Astrocyte of the hippocampus (primary cell): ENCODE measurements at places on chromosomes 7 and 10.

DNA sequence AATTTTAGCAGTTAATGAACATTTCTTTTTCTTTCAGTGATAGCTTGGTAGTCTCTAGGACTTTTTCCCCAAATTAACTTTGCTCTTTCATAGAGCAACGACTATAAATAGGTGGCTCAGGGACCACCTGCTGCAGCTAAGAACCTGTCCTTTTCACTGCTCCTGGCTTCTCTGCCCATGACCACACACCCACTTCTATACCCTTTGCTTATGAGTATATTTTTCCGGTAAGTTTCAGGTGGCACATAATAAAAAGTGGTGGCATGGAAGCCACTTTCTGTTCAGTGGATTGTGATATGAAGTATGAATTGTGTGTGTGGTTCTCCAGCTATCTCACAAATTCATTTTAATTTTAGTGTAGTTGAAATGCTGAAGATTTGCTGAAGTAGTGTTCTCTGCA lies 1.2 kb downstream of the ING3 start:
- DNase-seq, result no peak

GRCh38 chr7:36659172-36659516 lies 65.2 kb downstream of the AOAH start:
- peak; percentile 74 for DNase-seq

DNA sequence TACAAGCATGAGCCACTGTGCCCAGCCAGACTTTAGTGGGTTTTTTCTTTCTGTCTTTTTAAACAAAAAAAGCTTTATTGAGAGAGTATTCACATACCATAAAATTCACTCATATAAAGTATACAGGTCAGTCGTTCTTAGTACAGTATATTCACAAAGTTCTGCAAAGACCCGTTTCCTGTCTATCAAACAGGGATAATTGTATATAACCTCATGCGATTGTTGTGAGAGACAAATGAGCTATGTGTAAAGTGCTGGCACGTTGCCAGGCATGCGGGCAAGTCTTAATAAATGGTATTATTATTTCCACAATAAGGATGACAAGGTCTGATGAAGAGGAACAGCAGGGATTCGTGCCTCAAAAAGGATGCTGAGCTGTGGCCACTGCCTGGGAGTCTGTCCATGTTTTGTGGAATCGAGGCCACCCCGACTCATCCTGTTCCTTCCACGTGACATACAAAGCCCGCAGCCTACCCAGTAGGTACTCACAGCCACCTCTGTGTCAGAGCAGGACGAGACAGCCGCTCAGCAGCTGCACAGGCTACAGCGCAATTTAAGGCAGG lies 51.6 kb downstream of the SMKR1 start:
- peak; percentile 46 for DNase-seq

- DNase-seq, result no peak
Measured at GRCh38 chr10:33117230-33117629, 159.2 kb upstream of the ITGB1 start.

GRCh38 chr10:78550090-78550489 lies 516.4 kb downstream of the RPS24 start:
- no peak for DNase-seq

DNA sequence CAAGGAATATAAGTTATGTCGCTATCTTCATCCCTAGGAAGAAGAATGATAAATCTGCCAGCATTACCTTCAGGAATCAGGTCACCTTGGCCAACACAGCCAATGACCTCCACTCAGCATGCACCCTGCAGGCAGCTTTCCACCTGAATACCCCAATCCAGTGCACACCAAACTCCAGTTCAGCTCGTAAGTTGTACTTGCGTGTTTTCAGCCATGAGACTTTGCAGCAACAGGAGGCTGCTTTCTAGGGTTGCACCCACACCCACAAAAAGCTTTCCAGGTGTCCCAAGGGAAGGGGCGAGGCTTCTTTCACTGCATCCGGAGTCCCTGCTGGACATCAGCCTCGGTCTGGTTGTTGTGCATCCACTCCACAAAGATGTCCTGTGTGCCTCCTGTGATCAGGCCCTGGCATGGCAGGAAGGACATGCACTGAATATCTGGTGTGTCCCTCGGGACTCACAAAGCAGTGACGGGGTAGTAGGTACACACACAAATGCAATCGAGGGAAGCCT lies 282.9 kb downstream of the GRID1 start:
- DNase-seq, result no peak

DNA sequence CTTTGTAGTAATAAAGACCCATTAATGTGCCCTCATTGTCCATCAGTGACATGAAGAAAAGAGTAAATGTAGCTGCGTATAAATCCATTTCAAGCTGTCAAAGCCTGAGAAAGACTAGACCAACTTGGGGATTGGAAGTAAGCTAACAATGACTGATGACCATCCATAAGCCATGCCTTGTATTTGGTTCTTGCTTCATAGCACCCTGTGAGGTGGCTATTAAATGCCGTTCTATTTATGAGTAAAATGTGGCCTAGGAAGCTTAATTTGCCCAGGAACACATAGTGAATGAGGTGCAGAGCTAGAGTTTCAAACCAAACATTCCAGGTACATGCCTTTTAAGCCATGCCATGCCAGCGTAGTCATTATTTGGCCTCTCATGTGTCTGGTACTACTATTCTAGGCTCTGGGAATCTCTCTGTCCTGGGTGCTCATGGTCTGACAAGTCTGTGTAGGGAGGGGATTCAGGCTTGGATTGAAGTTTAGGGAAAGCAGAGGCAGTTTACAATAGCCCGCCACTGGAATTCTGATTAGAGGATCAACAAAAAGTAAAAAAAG lies 92.1 kb downstream of the ZNF277 start:
- DNase-seq, result peak; percentile 26

- DNase-seq, result no peak
Measured at GRCh38 chr10:1747590-1748157, 10.3 kb upstream of the ADARB2 start.

- DNase-seq, result peak; percentile 53
Measured at GRCh38 chr7:113289140-113289740, 170.9 kb upstream of the SMIM30 start.
